ENCODE measurements at places on chromosomes 2 and 18.

DNA sequence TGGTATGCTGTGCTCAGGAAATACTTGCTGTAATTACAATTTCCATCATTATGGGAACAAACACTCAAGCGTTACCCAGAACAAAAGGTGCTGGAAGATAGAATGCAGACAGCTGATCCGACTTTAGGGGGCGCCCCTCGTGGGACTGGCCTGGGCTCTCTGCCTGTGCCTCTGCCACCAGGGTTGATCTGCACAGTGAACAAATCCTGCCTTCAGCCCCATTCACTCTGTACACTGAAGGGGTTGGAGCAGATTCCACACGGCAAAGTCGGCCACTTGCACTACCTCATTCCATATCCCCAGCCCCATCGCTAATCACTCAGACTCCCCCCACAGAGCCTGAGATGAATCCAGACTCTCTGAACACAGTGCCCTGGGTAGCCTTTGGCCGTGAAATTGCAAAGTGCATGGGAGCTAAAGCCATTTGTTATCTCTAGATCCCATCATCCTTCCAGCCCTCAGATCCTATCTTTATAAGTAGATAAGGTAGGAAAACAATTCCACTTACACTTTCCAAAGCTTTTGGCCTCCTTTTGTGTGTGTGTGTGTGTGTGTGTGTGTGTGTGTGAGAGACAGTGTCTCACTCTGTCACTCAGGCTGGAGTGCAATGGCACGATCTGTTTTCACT is 69.3 kb downstream of the INPP5D start:
- DNase-seq: no peak

GRCh38 chr2:72921088-72921851 is 4.0 kb downstream of the EMX1 start:
- no peak for DNase-seq

DNA sequence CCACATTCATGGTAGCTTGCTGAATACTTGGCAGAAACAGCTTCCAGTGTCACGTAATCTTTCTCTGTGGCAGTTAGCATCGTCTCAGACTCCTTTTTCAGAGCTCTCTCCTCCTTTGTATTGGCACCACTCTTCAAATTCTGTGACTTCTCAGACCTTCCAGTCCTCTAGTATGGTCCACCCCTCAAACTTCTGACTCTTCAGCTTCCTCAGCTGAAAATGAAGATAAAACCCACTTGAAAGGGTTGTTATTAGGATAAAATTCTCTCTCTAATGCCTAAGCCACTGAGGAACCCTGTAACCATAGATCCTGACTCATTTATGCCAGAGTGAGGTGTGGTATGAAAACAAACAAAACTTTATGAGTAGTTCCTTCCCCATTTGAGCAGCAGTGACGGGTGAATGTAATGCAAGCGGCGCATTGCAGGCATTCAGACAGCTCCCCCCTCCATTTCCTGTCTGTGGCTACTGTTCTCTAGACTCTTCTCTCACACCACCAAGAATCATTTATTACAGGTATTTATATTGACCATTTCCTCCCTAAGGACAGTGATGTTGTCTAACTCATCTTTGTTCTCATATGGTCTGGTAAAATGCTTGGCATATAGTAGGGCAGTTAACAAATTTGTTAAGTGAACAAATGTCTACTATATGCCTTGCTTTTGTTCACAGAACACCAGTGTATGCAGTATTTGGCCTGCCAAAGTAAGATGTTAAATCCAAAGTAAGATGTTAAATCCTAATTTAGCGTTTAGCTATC is 35.3 kb downstream of the GALNT1 start:
- peak; percentile 71 for DNase-seq

DNA sequence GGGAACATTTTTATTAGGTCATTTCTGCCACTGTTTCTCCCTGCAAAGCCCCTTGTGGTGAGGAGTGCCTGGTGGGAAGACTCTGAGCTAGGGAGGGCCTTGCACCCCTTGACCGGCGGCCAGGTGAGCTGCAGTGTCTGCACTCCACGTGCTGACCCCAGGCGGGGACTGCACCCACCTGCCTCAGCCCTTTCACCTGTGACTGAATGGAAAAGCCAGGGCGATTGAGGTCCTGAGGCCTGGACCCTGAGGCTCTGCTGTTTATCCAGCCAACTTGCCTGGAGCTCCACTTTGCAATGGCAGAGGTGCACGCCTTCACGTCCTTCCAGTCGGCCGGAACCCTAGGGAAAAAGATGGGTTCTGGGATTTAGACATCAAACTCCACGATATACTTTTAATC is 53.1 kb downstream of the TMEM18 start:
- DNase-seq: no peak

Data from OCI-M1 (cell line).